Daoy (cell line): ENCODE measurements at places on chromosomes 7 and 10. TPM values are rescaled to one million over a fixed set of nuclear protein-coding genes. Genes with fewer than 3 reads are reported as not detected.

The IFIT1B gene
- 0.09 TPM in 1 of 2 replicates, not detected in the other for total RNA-seq

The PGAM2 gene
- 0.39 TPM in 1 of 2 replicates, not detected in the other for total RNA-seq

The ZC3HAV1L gene
- 5.4 and 7.9 TPM in 2 replicates for total RNA-seq

The COL1A2 gene
- total RNA-seq, result 596 and 732 TPM in 2 replicates

The OR2A7 gene
- 0.11 TPM in 1 of 2 replicates, not detected in the other for total RNA-seq

The TLX1 gene
- total RNA-seq, result 0.06 TPM in 1 of 2 replicates, not detected in the other

- no peak for DNase-seq
Measured at GRCh38 chr10:118725886-118726500, 28.8 kb downstream of the CACUL1 start.

GRCh38 chr7:130940907-130941306 is 206.9 kb upstream of the KLF14 start:
- no peak for DNase-seq

DNA sequence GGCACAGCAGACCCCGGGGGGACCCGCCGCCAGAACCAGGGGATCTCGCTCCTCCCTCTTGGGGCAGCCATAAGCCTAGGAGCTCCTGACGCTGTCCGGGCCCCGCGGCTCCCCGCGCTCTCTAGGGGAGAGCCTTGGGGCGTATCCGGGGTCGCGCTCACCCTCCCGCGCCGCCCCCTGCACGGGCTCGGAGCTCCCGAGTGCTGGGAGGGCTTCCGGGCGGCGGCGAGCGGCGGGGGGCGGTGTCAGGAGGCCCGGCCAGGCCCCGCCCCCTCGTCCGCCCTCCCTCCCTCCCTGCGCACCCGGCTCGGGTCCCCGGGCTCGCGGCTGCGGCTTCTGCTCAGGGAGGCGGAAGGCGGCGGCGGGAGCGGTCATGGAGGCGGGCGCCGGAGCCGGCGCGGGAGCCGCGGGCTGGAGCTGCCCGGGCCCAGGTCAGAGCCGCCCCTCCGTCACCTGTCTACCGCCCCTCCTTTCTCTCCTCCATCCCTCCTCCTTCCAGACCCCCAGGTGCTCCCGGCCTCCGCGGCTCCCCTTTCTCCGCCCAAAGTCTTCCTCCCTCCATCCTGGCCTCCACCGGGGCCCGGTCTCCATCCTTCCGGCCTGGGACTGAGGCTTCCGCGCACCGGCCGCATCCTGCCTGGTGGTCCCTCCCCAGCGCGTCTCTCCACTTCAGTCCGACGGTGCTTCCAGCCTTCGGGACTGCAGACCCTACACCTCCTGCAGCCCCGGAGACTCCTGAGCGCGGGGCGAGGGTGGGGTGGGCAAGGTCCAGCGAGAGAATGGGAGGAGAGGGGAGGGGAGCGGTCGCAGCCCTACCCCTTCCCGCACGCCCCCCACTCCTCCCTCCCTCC is at the start of gene CCDC136:
TSS of gene CCDC136 (plus strand) at position 848 of the 851 bp plus-strand sequence. CDS start 444 bp downstream, outside the sequence.
- peak; percentile 90 for DNase-seq

GRCh38 chr7:13991791-13992595 is 2.5 kb upstream of the ETV1 start:
- peak; percentile 29 for DNase-seq

- DNase-seq, result no peak
Measured at GRCh38 chr7:27973625-27974024, 207.0 kb downstream of the JAZF1 start.

DNA sequence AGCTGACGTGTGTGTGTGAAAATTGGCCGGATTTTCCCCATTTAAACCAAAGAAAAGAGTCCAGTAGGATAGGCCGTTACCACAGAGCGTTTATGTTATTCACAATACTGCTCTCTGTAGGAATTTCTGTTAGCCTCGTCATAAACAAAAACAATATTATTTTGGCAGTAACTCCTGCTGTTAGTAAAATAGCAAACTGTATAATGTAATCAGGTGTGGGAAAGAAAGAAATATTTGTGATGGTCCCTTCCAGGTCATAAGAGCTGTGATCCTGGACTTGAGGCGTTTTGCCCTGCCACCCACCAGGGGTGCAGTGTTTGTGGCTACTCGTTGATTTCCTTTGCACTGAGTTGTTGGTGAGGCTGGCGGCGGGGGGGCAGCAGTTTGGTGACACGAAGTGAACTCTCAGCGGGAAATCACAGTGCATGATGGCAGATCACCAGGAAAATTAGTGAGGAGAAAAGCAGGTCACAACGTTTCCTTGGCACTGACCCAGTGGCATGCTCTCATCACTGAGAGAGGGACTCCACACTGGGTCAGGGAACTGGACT is 2.8 kb downstream of the EEPD1 start:
- DNase-seq, result peak; percentile 45

DNA sequence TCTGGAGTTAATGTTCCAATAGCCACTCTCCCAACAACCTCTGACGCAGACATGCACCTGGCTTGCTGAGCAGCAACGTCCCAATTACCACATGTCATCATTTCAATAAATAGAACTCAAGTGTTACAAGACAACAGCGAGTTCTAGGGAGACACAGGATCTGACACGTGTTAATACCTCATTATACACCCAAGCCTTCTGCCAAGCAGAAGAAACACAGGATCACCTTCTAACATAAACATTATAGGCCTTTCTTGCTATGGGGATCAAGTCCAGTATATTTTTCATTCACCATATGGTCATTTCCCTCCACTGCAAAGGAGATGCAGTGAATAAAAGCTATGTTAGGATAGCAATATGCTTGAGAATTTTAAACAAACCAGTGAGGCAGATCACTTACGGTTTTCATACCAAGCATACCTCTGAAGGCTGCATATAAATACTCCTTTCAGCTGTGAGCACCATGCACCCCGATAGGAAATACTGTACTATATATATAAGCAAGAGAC is 74.2 kb downstream of the JAZF1 start:
- no peak for DNase-seq

GRCh38 chr7:2728316-2729030 is 40.5 kb downstream of the AMZ1 start:
- no peak for DNase-seq

GRCh38 chr7:83457022-83457892 is 191.7 kb downstream of the SEMA3E start:
- no peak for DNase-seq

GRCh38 chr7:17706734-17707133 is 233.6 kb downstream of the SNX13 start:
- DNase-seq, result peak; percentile 80

DNA sequence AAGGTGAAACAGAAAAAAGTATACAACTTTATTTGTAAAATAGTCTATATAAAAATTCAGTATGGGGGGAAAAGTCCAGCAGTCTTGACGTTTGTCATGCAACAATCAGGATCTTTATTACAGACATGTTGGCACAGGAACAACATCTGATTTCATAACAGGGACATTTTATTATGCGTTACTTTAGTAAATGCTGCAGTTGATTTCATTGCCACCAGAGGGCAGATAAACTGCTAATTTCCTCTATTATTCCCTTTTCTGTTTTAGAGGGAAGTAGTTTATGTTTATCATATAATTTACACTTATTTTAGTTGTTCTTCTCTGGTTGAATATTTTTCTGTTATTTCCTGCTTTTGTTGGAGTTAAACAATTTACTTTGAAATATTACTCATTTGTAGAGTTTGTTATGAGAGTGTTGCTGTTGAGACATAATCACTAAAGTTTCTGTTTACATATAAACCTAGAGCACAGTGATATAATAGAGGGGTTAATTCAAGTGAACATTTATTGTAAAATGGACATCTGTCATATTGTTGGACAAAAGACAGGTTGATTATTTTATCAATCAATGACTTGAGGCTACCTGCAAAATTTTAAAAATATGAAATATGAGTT is 3.3 kb downstream of the PLXDC2 start:
- peak; percentile 6 for DNase-seq

DNA sequence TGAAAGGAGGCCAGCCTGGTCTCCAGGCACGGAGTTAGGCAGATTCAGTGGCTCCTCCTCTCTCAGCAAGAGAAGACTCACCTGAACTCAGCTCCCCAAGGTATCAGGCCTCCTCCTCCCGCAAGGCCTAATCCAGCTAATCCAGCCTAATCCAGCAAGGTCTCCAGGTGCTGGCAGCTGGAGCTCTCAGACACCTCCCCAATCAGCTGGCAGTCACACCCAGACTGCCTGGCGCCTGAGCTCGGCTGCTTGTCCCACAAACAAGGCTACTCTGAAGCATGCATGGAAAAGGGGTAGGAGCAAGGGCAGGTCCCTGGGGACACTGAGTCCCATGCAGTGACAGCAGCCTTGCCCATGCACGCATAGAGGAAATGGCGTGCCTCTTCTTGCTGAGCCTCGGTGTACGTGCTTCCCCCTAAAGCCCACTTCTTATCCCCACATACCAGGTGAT is 3.3 kb upstream of the OPN4 start:
- no peak for DNase-seq

- no peak for DNase-seq
Measured at GRCh38 chr10:70122742-70123141, 9.9 kb downstream of the AIFM2 start.

GRCh38 chr7:7576344-7576743 is 9.7 kb downstream of the MIOS start:
- no peak for DNase-seq

- DNase-seq, result peak; percentile 83
Measured at GRCh38 chr7:131583430-131583829, 27.0 kb upstream of the PODXL start.

- no peak for DNase-seq
Measured at GRCh38 chr10:47277352-47278151, 22.4 kb upstream of the GDF10 start.
